ENCODE measurements at places on chromosomes 12 and 14.

- no peaks in the 10 kb centered on the region for H3K4me1 ChIP-seq
- H3K4me3 ChIP-seq = no peak overlapping the region
- H3K36me3 ChIP-seq = no peaks in the 10 kb centered on the region
- no peak for DNase-seq
Measured at GRCh38 chr12:33529810-33530209, 90.2 kb upstream of the SYT10 start.

DNA sequence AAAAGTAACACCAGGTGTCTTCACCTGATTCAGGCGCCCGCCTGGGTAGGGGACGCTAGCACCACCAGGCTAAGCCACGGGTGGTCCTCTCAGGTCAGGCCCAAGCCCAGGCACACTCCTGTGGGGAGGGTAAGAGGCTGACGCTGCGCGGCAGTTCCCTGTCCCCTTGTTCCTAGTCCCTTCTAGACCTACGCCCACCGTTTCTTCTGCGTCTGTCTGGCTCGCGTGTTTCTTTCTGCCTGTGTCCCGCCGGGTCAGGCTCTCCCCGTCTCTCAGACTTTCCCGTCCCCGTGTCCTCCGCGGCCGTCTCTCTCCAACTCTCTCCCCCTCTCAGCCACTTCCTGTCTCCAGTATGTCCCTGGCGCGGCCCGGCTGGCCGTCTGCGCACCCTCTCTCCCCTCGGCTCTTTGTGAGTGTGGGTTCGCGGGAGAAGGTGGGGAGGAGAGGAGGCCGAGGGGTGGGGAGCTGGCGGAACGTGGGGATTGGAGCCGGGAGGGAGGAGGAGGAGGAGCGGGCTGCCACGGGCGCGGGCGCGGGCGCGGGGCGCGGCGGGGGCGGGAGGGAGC lies 3.1 kb upstream of the TNS2 start:
- H3K4me1 ChIP-seq = peaks cover 77% of the 10 kb centered on the region
- peak overlapping the region; percentile 70 for H3K27ac ChIP-seq

- H3K27ac ChIP-seq = no peak overlapping the region
- DNase-seq = no peak
- H3K36me3 ChIP-seq = no peaks in the 10 kb centered on the region
- no peaks in the 10 kb centered on the region for H3K27me3 ChIP-seq
Measured at GRCh38 chr12:87365423-87365822, 663.8 kb downstream of the C12orf50 start.

DNA sequence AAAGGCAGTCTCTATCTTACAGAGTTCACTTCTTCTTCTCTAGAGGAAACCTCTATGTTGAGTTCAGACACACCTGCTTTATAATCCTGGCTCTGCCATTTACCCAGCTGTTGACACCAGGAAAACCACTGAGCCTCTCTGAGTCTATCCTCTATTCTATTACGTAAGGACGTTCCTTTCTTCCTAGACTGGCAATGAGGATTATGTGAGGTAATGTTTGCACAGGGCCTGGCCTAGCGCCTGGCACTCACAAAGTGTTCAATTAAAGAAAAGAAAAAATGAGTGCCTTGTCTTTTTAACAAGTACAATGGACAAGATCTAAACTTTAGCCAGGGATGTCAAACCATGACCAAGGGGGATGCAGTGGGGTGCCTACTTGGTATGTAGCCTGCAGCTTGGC lies 641.9 kb upstream of the TBX3 start:
- no peak overlapping the region for H3K27ac ChIP-seq
- no peaks in the 10 kb centered on the region for H3K36me3 ChIP-seq
- no peak for DNase-seq
- H3K4me1 ChIP-seq = no peaks in the 10 kb centered on the region
- no peaks in the 10 kb centered on the region for H3K27me3 ChIP-seq

DNA sequence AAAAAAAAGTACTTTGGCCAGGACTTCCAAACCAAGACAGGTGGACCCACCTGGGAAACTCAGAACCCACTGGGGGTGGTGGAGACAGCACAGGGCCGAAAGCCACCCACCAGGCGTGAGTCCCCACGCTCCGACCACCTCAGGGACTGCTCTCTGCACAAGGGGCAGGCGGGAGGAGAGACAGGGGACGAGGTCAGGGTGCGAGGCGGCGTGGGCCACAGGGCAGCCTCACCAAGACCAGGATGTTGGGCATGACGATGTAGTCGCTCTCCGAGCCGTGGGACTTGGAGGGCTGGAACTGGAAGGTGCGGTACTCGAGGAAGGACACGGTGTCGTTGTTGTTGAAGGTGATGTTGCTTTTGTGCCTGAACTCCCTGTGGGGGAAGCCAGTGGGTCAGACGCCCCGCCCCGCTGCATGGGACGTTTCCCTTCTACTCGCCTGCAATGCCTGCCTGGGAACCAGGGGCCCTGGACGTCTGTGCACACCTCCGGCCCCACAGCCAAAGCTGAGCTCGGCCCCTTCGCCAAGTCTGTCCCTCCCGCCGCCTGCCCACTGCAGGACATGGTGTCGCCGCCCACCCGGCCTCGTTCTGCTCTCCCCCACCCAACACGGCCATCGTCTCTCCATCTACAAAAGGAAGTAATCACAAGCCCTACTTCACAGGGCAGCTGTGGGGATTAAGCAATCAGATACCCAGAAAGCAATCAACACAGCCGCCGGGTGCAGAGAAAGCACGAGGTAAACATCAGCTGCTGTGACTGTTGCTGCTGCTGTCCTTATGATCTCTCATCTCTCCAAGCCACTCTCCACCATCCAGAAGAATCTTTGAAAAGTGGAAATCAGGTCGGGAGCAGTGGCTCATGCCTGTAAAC lies 48.7 kb downstream of the SCARB1 start:
- no peak overlapping the region for H3K4me3 ChIP-seq
- H3K4me1 ChIP-seq = peaks cover 5% of the 10 kb centered on the region
- H3K27me3 ChIP-seq = no peaks in the 10 kb centered on the region
- no peak overlapping the region for H3K27ac ChIP-seq
- peaks cover 83% of the 10 kb centered on the region for H3K36me3 ChIP-seq
- DNase-seq = no peak

- no peaks in the 10 kb centered on the region for H3K36me3 ChIP-seq
- H3K27ac ChIP-seq = no peak overlapping the region
- no peaks in the 10 kb centered on the region for H3K4me1 ChIP-seq
Measured at GRCh38 chr14:82309199-82309598, 775.5 kb upstream of the SEL1L start.

DNA sequence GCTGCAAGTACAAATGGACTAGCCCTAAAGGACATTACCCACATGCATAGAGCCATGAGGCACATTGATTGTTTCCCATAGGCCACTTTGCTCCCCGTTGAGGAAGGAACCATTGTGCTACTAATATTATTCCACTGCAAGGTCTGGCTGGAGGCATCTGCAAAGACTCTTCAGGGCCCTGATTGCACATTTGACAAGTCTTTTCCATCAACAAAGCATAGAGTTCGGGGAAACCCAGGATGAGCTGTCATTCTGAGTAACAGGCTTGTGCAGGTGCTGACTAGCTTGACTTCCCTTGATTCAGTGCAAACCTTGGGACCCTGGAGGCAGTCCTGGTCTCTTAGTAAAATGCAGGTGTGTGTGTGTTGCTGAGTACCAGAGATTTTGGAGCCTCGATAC lies 73.8 kb downstream of the SUSD6 start:
- H3K4me1 ChIP-seq = peaks cover 86% of the 10 kb centered on the region
- peak overlapping the region; percentile 62 for H3K27ac ChIP-seq
- no peaks in the 10 kb centered on the region for H3K27me3 ChIP-seq
- no peak for DNase-seq

DNA sequence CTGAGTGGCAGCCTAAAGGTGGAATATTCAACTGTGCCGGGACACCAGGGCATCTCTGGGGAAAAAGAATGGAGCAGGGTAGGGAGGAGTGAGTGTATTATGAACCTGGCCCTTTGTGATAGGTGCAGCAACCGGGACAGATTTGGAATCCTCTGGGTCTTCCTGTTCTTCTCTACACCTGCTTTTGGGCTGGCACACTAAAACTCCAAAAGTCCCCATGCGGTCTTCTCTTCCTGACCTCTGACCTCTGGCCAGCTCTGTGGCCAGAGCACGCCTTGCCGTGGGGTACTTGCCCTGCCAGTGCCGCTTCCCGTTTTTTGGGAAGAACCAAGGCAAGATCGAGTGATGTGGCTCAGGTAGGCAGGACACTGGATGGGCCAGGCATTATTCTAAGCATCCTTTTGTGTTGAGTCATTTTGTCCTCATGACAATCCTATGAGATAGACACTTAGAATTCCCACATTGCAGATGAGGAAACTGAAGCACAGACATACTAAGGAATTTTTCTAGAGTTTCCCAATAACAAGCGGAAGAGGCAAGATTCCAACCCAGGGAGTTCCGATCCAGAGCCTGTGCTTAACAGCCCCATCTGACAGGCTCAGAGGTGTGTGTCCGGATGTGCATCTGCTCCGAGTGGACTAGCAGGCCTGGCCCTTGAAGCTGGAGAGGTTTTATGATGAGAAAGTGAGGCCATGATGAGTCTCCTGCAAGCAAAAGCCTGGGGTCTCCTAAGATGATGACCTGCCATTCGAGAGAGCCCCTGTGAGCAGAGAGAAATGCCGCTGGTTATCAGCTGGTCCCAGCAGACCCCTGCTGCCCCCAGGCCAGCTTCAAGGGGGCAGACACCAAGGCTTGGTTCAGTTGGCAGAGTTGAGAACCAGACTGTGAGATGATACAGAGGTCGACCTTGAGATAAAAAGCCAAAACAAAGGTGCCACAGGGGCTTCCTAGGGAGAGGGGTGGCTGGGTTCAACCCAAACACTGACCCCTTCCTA lies 67.9 kb upstream of the ESRRB start:
- no peaks in the 10 kb centered on the region for H3K36me3 ChIP-seq
- H3K4me3 ChIP-seq = no peak overlapping the region
- H3K27ac ChIP-seq = no peak overlapping the region
- no peak for DNase-seq
- no peaks in the 10 kb centered on the region for H3K27me3 ChIP-seq
- H3K4me1 ChIP-seq = no peaks in the 10 kb centered on the region

DNA sequence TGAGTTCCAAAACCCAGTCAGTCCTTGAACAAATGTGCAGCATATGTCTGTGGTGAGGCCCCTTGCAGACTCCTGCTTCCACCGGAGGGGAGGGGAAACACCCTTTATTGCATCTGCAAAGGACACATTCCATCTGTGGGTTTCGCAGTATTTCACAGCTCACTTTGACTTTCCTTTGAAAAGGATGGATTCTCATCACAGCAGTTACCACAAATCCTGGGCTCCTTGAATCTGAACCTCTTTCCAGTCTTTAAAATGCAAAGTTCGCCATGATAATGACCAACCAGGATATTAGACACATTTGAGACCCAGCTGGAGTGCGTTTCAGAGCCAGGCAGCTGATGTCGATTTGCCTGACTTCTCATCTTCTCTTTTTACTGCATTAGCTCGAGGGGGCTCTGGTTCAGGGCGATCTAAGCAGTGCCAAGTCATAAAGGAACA lies 242.4 kb downstream of the SLC15A4 start:
- no peaks in the 10 kb centered on the region for H3K27me3 ChIP-seq
- H3K27ac ChIP-seq = no peak overlapping the region
- no peak overlapping the region for H3K4me3 ChIP-seq
- H3K36me3 ChIP-seq = no peaks in the 10 kb centered on the region

- no peaks in the 10 kb centered on the region for H3K4me1 ChIP-seq
- H3K4me3 ChIP-seq = no peak overlapping the region
- no peak for DNase-seq
- H3K27ac ChIP-seq = no peak overlapping the region
- H3K27me3 ChIP-seq = peaks cover 31% of the 10 kb centered on the region
Measured at GRCh38 chr14:99133636-99134515, 138.1 kb downstream of the BCL11B start.

DNA sequence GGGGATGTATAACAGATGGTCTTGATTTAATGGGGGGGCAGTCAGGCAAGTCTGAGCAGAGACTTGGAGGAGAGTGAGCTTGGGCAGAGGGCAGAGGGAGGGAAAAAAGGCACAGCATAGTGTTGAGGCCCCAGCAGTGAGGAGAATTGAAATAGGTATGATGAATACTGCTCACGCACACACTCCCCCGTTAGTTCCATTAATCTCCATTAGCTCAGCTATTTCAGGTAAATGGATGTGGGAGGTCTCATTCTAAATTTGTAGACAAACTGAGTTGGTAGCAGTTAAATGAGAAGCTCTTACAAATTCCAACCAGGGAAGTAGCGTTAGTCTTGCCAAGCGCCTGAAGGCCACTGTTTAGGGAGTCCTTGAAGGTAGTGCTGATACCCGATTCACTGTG lies 66.7 kb upstream of the STON2 start:
- peaks cover 10% of the 10 kb centered on the region for H3K4me1 ChIP-seq
- H3K27ac ChIP-seq = no peak overlapping the region
- no peaks in the 10 kb centered on the region for H3K36me3 ChIP-seq
- no peak overlapping the region for H3K4me3 ChIP-seq
- no peaks in the 10 kb centered on the region for H3K27me3 ChIP-seq
